Jurkat, Clone E6-1 (cell line): ENCODE measurements at places on chromosomes 3 and 15.

DNA sequence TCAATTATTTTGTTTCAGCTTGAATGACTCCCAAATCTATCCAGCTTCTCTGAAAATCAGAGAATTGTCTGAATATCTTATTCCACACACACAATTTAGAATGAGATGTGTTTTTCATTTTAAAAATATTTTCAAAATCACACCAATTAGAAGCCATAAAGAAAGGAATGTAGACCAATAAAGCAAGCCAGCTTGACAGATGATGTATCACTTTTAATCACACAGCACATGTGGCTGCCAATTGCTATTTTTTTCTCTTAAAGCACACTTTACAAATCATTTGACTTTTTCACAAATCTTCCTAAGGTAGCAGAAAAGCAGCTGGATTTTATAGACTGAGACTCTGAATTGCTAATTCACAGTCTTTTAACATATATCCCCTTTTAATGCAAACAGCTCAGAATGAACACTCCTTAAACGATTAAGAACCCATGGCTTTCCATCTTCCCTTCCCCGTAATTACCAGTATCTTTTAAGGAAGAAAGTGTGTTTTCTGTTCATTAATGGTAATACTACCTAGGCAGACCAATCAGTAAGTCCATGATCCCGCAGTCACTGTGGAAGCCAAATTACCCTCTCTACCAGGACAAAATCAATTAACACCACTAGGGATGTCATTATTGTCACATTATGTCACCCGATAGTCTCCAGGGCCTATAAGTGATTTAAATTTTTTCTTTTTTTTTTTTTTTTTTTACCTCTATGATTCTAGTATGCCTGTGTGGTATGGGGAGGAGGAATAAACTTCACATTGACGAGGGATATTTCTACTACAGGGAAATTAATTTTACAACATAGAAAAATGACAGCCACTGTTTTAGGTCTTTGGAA lies 250.0 kb upstream of the VEPH1 start:
- no peak for DNase-seq

- no peak for DNase-seq
Observed at GRCh38 chr3:186414735-186415419, 52.8 kb upstream of the DGKG start.

DNA sequence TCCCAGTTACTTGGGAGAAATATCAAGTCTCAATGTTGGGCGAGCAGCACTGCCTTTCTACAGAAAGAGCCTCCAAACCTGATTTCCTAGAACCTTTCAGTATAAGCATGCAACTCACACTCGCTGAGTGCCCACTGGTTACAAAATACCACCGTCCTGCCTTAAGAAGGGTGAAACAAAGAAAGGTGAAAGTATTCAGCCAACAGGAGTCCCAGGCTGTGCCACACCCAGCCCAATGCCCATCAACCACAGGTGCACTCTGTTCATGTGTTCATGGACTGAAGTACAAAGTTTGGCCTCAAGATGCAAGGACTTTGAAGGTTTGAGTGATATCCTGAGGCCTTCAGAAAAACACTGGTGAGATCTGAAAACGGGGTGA lies 34.0 kb downstream of the IL17RD start:
- DNase-seq: no peak

- DNase-seq: no peak
Observed at GRCh38 chr3:39186692-39187151, 5.7 kb downstream of the XIRP1 start.

DNA sequence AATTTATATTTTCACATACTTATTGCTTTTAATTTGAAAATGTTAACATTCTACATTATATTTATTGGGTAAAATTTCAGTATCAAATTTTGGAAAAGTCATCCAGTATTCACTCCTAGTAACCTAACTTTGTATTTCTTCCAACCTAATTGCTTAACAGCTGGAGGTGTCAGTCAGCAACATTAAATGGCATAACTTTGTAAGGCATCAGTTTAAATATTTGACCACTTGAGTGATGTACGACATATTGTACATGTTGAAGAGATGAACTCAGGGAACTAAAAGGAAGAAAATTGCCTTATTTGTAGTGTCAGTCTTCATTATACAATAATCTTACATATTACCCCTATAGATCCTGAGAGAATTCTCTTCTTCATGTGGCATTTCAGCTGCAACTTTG lies 326.8 kb downstream of the NAALADL2 start:
- DNase-seq: no peak
